ENCODE measurements at places on chromosomes 4 and X. TPM values are rescaled to one million over a fixed set of nuclear protein-coding genes. Genes with fewer than 3 reads are reported as not detected.

Gene PDLIM3
- 18.9 TPM for total RNA-seq

Gene KLB
- not detected for total RNA-seq

Gene H2BW2
- total RNA-seq: not detected

GRCh38 chrX:138858438-138858837 is 146.9 kb upstream of the FGF13 start:
- DNase-seq: peak; percentile 75

DNA sequence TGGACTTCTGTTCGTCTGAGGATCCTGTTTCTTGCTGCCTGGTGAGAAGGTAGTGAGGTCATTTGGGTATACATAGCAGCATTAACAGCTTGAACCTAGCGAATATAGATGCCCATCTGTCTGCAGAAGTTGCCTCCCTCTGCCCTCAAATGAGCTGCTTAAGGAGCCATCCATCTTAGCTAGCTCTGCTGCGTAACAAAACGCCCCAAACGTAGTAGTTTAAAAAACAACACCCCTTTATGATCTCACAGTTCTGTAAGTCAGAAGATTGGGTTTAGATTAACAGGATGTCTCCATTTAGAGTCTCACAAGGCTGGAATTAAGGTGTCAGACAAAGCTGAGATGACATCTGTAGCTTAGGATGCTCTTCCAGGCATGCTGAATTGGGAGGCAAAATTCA is 185.3 kb downstream of the DHRSX start:
- no peak for DNase-seq

DNA sequence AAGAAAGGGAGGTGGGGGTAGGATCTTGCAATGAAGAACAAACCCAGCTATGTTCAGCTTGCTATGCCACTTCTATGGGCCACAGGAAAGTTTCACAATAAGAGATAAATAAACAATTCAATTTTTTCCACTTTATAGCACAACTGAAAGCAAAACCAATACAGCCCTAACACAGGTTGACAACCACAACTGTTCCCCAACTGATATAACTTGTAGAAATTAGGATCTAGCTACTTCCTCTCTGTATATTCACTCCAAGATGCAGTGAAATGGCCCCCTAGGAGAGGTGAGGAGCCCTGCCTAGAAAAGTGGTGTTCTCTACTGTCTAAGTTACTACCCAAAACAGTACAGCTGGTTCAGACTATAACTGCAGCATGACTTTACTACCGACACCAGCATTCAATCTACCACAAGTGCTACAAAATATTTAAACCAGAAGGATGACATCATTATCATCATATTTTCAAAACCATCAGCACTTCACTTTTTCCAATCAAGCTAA is 77.0 kb downstream of the FBXW7 start:
- DNase-seq: no peak

DNA sequence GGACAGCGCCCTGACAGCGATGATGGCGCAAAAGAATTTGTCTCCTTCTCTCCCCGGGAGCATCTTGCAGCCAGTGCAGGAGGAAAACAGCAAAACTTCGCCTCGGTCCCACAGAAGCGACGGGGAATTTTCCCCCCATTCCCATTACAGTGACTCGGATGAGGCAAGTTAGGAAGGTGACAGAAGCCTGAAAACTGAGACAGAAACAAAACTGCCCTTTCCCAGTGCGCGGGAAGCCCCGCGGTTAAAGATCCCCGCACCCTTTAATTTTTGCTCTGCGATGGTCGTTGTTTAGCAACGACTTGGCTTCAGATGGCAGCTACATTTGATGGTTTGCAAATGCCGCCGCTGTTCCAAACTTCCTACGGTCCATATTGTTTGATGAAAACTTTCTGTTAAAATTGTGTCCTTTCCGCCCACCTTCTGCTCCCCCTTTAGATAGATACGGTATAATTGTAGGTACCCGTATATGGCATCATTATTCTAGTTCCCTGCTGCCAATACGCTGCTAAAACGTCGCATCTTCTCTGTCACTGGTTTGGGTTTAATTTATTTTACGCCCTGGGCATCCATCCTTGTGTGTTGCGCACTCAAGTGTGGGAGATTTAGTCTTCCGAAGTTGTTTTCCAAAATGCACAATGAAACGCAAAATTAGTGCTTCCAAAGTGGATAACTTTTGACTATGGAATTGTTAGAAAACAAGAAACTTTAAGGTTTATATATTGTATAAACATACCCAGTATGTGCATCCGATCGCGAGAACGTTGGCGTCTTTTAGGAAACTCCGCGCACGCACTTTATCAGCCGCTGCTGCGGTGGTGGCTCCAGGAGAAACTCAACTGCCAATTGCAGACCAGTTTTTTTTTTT is 1.5 kb downstream of the ATOH1 start:
- no peak for DNase-seq

DNA sequence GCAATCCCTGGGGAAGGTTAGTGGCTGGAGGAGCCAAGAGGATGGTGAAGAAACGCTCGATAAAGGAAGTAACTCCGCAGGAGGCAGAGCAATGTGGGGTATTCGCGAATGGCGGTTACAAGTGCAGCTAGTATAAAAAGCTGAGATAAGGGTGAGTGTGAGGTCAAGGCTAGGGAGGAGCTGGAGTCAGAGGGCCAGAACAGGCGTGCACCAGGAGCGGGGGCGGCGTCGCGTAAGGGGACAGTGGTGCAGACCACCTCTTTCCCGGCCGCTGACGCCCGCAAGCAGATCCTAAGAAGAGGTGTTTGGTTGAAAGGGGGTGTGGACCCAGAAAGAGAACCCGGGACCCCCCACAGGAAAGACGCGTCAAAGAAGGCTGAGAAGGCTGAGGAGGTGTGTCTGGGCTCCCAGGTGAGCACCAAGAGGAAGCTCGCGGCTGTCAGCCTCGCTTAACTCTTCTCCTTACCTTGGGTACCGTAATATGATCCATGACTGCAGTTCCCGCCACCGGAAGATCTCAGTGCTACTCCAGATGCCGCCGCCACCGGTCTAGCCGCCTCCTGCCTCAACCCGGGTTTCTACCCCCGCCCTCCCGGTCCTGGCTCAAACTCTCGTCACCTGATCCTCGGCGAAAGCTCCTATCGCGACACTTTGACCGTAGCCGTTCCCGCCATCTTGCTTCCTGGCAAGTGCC is at the start of gene MTMR8:
Gene MTMR8, minus strand, starts transcription at position 579 of the 694 bp plus-strand sequence. Its CDS starts 89 bp downstream, at position 490.
- no peak for DNase-seq

DNA sequence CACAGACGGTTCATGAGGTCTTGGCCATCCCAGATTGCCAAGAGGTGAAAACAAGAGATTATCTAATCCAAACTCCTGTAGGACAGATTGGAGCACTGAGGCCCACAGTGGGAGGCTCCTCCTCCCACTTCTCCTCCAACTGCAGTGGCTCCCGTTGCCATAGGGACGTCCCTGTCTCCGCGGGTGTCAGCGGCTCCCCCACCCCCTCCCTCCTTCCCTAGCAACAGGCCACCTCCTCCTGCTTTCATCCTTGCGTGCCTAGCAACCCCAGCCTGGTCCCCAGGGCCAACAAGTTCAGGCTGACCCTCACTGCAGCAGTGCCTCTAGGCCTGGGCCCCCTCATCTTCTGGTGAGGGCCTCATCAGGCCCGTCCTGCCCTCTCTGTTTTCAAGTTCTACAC is 6.8 kb upstream of the IQSEC2 start:
- DNase-seq: peak; percentile 20
